Right lobe of liver (tissue), 6 donors: ENCODE measurements at places on chromosomes 11 and 22. TPM values are rescaled to one million over a fixed set of nuclear protein-coding genes. Genes with fewer than 3 reads are reported as not detected.

- no peak for DNase-seq
These were observed 47.1 kb upstream of the CTSC start for GRCh38 chr11:88384669-88385005.

GRCh38 chr11:10042699-10043098 lies 251.3 kb downstream of the SBF2 start:
- peak; percentile 76 for DNase-seq

- DNase-seq: peak; percentile 46
These were observed at the start of gene PDGFD for GRCh38 chr11:104164028-104164520. PDGFD (minus strand) TSS chr11:104164147.

GRCh38 chr11:15213471-15214231 lies 98.9 kb downstream of the INSC start:
- no peak for DNase-seq

DNA sequence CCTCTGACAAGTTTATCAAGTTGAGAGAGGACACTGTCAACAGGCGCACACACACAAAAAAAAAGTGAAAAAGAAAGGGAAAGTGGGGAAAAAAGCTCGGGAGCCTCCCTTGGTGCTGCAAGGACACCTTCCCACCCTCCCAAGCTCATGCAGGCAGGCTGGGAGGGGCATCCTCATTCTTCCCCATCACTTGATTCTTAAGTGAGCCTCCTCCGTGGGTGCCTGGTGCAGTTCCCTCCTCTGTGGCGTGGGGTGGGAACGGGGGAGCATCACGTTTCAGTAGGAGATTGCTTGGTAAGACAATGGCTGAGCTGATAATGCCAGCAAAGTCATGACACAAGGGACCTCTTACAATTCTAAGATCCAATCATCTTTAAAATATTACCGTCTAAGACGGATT lies 108.8 kb downstream of the NXPE2 start:
- DNase-seq: no peak

DNA sequence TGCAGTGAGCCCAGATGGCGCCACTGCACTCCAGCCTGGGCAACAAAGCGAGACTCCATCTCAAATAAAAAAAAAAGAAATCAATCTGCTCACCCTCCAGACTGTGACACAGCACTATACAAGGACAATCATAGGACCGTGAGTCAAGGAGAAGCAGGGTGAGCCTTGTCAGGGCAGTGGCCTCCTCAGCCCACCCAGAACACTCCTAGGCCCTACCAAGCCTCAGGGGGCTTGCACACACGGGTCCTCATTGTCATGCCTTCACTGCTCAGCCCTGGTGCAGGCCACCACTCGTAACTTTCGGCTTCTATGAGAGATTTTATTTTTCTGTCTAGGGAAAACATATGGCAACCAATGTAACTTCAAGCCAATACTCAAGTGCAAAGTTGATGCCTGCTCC lies 35.8 kb downstream of the DGCR2 start:
- no peak for DNase-seq

DNA sequence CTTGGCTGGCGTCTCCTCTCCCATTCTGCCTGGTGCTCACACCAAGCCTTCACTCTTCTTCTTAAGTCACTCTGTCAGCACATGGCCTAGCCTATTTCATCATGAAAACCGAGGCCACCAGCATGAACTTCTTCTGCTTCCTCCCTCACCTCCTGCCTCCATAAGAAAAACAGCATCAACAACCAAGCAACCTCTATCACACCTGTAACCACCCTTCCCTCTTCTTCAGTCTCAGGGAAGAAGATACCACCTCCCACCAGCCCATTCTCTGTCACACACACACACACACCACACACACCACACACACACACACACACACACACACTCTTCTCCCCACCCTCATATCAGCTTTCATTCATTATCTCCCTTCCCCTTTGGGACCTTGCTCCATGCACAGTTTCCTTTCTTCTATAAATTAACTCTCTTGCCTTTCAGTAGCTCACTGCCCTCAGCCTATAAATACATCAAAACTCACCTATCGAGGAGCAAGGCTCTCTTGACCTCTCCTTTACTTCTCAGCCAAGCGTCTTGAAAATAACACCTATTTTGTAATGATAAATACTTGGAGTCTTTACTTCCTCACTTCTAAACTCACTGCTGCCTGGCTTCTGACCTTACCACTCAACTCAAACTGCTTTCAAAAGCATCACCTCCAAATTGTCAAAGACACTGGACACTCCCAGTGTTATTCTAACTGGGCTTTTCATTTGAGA lies 36.6 kb downstream of the SC5D start:
- no peak for DNase-seq

DNA sequence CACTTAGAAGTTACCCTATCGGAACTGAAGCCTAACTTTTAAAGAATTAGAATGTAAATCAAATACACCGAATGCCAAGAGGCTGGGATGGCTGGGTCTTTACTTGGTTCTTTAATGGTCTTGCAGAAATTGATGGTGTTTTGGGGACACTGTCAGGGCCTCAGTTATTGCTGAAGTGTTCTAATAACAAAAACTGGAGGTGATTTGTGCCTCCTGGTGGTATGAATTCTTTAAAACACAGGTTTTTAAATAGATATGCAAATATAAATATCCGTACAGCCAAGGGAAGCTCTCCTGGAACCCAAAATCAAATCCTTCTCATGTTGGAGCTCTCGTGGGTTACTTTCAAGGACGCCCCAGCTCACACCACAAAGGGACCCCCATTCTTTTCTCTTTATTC lies 19.3 kb upstream of the TMPRSS5 start:
- no peak for DNase-seq

DNA sequence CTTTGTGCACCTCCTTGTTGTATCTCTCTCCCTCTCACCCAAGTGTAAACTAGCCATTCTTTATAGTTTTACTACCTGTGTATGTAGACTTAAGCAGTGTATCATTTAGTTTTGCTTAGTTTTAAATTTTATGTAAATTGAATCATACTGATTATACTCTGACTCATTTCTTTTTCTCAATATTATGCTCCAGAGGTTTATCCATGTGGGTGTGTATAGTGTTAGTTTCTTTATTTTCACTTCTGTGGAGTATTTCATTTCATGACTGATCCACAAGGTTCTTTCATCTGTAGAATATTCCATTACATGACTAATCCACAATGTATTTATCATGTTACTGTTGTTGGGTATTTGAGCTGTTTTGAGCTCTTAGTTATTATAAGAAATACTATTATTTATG lies 62.0 kb downstream of the CCDC34 start:
- DNase-seq: no peak

- DNase-seq: no peak
These were observed 155.1 kb downstream of the TENM4 start for GRCh38 chr11:79285756-79286155.

- no peak for DNase-seq
These were observed 23.4 kb downstream of the CCDC81 start for GRCh38 chr11:86398106-86398505.

DNA sequence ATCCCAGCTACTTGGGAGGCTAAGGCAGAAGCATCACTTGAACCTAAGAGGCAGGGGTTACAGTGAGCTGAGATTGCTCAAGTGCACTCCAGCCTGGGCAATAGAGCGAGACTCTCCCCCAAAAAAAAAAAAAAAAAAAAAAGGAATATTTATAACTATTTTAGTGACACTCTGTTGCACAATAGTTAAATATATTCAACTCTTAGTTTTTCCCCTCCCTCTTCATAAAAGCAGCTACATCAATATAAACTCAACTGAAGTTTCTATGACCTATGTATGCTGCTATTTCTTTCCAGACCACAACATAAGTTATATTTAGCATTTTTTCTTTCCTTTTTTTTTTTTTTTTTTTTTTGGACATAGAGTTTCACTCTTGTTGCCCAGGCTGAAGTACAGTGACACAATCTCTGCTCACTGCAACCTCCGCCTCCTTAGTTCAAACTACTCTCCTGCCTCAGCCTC lies 19.2 kb downstream of the CELF1 start:
- no peak for DNase-seq

The OR8G5 gene
- not detected for total RNA-seq

The PRG3 gene
- not detected for total RNA-seq

The RFPL3 gene
- not detected for total RNA-seq

The PKDREJ gene
- total RNA-seq: not detected

The TECTA gene
- 0.42 TPM for total RNA-seq
